ENCODE measurements at places on chromosomes 16 and 17.
A peak's percentile ranks its signal among the peaks of the same experiment; 100 is the strongest.

- DNase-seq = no peak
These were observed 17.9 kb downstream of the CENPX start for GRCh38 chr17:82004517-82005455.

DNA sequence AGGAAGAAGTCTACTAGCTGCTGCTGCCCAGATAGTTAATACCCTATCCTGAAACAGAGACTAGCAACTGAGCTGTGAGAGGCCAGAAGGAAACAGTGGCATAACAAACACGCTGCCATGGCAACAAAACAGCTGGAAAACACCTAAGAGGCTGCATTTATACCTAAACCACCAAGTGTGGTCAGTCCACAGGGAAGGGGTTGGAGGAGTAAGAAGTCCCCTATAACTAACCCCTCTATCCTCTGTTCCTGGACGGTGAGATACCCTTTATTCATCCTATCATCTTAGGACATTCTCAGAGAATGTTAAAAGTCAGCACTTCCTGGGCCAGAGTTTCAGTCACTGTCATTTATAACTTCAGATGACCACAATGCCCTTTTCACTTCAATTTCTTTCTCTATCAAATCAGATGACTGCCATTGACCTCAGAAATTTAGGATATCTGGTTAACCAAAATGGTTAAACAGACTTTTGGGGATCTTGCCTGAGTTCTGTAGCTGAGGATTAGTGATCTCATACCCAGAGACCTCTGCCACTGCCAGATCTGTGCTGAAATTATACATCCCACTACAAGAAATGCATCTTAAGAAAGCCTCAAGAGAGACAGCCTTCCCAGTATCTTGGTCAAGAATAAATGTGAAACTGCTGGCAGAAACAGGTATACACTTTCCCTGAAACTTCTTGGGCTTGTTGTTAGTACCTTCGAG, 36.2 kb downstream of the STH start:
- DNase-seq = no peak

DNA sequence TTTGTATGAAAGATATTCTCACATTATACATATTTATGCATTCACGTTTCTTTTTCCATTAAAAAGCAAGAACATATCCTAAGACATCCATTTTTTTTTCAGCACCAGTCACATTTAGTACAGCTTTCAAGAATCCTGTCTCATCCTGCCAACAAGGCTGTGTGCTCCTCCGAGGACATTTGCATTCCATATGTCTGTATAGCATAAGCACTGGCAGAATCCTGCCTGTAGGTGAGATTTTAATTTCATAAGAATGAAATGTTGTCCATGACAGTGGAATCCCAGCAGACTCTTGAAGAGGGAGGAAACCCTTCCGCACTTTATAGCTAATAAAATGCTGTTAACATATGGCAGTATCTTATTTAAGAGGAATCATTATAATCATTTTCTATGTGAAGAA, 2.9 kb upstream of the PMP22 start:
- no peak for DNase-seq

- DNase-seq = no peak
These were observed 67.3 kb downstream of the ZNF423 start for GRCh38 chr16:49788572-49788971.

- DNase-seq = peak; percentile 38
These were observed 5.2 kb upstream of the SH2B1 start for GRCh38 chr16:28858421-28858820.

DNA sequence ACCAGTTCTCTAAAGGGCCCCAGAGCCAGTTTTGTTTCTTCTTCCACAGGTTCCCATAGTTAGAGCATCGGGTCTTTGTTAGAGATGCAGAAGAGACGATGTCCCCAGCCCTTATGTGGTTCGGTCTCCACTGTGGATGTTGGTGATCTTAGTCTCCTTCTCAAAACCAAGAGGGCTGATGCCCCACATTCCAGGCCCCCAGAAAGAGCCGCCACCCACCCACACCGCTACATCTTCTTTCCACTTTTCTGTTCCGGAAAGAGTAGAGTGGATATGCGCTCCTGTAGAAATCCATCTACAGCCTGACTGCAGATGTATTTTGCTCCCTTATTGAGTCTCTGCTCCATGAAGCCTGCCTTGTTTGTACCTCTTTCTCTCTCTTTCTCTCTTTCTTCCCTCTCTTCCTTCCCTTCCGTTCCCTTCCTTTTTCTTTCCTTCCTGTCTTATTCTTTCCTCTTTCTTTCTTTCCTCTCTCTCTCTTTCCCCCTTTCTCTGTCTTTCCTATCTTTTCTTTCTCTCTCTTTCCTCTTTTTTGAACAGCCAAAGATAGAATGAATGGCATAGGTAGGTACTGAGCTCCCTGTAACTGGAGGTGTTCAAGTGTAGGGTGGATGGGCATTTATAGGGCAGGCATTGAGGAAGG, 224.3 kb downstream of the SEC14L1 start:
- DNase-seq = no peak

DNA sequence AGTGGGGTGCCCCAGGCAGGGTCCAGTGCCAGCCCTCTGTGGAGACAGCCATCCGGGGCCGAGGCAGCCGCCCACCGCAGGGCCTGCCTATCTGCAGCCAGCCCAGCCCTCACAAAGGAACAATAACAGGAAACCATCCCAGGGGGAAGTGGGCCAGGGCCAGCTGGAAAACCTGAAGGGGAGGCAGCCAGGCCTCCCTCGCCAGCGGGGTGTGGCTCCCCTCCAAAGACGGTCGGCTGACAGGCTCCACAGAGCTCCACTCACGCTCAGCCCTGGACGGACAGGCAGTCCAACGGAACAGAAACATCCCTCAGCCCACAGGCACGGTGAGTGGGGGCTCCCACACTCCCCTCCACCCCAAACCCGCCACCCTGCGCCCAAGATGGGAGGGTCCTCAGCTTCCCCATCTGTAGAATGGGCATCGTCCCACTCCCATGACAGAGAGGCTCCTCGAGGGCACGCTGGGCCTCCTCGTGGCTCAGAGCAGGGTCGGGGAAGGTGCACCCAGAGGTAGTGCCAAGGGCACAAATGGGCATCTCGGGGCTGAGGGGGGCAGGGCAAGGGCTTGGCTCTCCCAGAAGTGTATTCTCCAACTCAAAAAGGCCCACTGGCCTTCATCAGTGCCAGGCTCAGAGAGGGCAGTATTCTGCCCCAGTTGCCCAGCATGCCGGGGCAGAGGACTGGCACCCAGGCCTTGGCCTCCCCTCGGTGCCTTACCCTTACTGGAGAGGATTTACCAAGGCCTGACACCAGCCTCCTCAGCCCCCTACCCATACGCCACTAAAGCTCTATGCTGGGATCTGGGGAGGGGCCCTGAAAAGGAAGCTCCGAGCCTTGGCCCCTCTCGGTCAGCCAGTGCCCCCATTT, at the start of gene CDH5:
Gene CDH5, plus strand, starts transcription at position 259 of the 867 bp plus-strand sequence. CDS start 12,647 bp downstream, outside the sequence.
- no peak for DNase-seq
